ENCODE measurements at places on chromosomes 12 and 14. TPM values are rescaled to one million over a fixed set of nuclear protein-coding genes. Genes with fewer than 3 reads are reported as not detected.

DNA sequence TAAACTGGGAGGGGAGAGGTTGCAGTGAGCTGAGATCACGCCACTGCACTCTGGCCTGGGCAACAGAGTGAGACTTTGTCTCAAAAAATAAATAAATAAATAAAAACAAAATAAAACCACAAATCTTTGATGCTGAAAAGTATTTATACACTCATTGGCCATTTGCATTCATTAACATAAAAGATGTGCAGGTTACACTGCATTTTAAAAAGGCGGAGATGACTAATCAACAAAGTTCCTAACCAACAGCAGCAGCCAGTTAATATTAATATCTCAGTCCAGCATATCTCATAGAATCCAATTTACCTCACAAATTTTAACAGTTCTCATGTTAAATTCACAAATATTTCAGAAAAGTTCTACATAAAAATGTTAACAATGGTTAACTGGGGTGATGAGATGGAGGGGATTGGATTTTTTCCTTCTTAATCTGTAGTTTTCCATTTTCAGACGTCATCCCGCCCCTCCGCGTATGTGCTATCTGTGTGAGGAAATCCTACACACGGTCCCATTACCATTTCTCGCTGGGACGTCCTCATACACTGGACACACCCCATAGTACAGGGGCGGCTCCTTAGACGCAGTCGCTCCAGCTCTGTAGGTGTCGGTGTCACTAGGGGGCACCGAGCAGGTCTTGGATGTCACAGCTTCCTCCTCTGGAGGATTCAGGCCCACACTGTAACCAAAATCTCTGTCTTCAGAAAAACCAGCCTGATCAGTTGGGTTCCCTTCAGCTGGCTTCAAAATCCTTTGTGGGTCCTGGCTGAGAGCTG lies 7.3 kb downstream of the ANKLE2 start:
- peaks cover 5% of the 10 kb centered on the region for H3K4me1 ChIP-seq
- H3K27me3 ChIP-seq: no peaks in the 10 kb centered on the region
- DNase-seq: no peak
- no peak overlapping the region for H3K27ac ChIP-seq
- H3K36me3 ChIP-seq: peaks cover 66% of the 10 kb centered on the region

- H3K4me1 ChIP-seq: peaks cover 7% of the 10 kb centered on the region
- no peak for DNase-seq
- H3K4me3 ChIP-seq: no peak overlapping the region
- no peaks in the 10 kb centered on the region for H3K27me3 ChIP-seq
Observed at GRCh38 chr14:73392329-73393257, 65.8 kb downstream of the NUMB start.

- H3K36me3 ChIP-seq: peaks cover 15% of the 10 kb centered on the region
- peak; percentile 54 for DNase-seq
- H3K27me3 ChIP-seq: no peaks in the 10 kb centered on the region
Observed at GRCh38 chr14:99272899-99273765, 1.1 kb upstream of the BCL11B start.

- DNase-seq: no peak
- no peak overlapping the region for H3K27ac ChIP-seq
- H3K4me3 ChIP-seq: no peak overlapping the region
- H3K27me3 ChIP-seq: peaks cover 54% of the 10 kb centered on the region
- H3K4me1 ChIP-seq: peaks cover 5% of the 10 kb centered on the region
Observed at GRCh38 chr12:130916241-130916911, 37.3 kb upstream of the ADGRD1 start.

GRCh38 chr12:6070472-6071257 lies 53.8 kb downstream of the VWF start:
- H3K4me3 ChIP-seq: no peak overlapping the region
- H3K27me3 ChIP-seq: peaks cover 15% of the 10 kb centered on the region
- no peak overlapping the region for H3K27ac ChIP-seq
- no peaks in the 10 kb centered on the region for H3K36me3 ChIP-seq
- peaks cover 39% of the 10 kb centered on the region for H3K4me1 ChIP-seq

- peaks cover 25% of the 10 kb centered on the region for H3K27me3 ChIP-seq
- H3K27ac ChIP-seq: no peak overlapping the region
- no peaks in the 10 kb centered on the region for H3K4me1 ChIP-seq
- DNase-seq: no peak
- H3K4me3 ChIP-seq: no peak overlapping the region
- no peaks in the 10 kb centered on the region for H3K36me3 ChIP-seq
Observed at GRCh38 chr14:74364271-74364880, 16.1 kb downstream of the VRTN start.

DNA sequence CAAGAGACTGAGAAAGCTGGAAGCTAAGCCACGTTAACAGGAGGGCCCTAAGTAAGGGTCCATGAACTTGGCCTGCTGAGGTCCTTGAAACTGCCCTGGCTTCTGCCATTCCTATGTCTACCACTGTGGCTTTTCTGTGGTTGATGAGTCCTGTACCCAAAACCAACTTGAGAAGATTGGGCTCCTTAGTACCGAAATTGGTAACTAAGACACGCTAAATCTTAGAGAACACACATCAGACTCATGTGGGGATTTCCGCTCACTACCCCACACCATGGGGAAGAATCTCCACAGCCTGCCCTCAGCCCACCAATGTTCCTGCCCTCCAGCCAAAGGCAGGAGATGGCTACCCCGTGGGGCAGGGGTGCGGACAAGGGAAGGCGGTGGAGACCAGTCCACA lies 232.9 kb downstream of the SPTSSA start:
- H3K4me1 ChIP-seq: peaks cover 6% of the 10 kb centered on the region
- peaks cover 4% of the 10 kb centered on the region for H3K27me3 ChIP-seq
- no peak overlapping the region for H3K27ac ChIP-seq
- DNase-seq: no peak

DNA sequence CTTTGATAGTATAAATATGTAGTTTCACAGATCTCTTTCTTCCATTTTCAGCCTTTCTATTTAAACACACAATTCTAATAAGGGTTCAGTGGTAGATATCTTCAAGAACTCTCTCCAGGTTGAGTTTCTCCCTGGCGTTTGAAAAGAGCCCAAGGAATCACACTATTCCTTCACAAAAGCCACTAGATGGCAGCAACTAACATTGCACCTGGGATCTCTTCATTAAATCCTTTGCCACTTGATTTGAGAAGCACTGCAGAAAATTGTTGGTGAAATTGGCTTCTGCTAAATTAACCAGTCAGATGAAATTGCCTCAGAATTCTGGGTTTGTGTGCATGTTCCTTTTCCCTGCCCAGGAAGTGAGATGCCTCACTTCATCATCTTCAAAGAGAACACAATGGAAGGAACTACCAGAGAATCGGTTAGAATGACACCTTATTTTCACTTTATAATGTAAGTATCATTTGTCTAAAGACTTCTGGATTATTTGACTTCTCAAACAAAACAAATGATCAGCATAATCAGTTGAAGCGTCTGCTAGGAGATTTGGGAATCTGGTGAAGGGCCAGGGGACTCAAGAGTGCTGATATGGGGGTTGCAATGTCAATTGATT lies 6.8 kb downstream of the CCDC198 start:
- H3K27me3 ChIP-seq: peaks cover 2% of the 10 kb centered on the region
- H3K36me3 ChIP-seq: no peaks in the 10 kb centered on the region
- no peak overlapping the region for H3K4me3 ChIP-seq
- H3K4me1 ChIP-seq: no peaks in the 10 kb centered on the region
- H3K27ac ChIP-seq: no peak overlapping the region
- DNase-seq: no peak

DNA sequence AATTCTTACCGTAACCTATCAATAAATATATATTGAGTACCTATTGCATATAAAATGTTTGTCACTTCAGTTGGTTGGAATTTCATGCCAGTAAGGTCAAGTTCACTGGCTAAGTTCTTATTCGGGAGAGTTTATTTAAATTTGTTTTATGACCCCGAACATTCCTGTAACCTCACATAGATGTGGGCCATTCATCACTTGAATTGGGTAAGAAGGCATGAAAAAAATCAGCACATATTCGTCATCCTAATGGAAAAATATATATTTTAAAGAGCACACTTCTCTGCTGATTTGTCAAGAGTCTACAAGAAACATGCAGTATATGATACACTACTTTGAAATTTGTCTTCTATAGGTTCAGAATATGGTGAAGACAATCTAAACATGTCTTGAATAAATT lies 263.4 kb downstream of the CCDC91 start:
- H3K27ac ChIP-seq: no peak overlapping the region
- no peak overlapping the region for H3K4me3 ChIP-seq
- H3K27me3 ChIP-seq: no peaks in the 10 kb centered on the region
- DNase-seq: no peak
- peaks cover 39% of the 10 kb centered on the region for H3K36me3 ChIP-seq

DNA sequence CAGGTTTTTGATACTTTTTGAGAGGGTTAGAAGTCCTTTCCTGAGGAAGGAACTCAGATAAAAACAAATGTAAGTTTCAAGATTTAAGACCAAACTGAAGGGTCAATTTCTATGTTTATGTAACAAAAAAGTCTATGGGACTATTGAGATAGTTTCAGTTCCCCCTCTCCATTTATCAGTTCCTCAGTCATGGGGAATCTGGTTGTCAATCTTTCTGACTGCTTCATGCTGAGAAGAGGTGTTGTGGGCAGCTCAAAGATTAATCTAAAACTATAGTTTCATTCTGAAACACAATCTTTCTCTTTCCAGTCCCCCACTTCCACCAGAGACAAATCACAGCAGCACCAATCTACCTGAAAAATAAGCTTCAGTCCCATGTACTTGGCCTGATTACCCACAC lies 93.7 kb downstream of the KCNMB4 start:
- peaks cover 7% of the 10 kb centered on the region for H3K27me3 ChIP-seq
- no peak overlapping the region for H3K27ac ChIP-seq
- no peak overlapping the region for H3K4me3 ChIP-seq

DNA sequence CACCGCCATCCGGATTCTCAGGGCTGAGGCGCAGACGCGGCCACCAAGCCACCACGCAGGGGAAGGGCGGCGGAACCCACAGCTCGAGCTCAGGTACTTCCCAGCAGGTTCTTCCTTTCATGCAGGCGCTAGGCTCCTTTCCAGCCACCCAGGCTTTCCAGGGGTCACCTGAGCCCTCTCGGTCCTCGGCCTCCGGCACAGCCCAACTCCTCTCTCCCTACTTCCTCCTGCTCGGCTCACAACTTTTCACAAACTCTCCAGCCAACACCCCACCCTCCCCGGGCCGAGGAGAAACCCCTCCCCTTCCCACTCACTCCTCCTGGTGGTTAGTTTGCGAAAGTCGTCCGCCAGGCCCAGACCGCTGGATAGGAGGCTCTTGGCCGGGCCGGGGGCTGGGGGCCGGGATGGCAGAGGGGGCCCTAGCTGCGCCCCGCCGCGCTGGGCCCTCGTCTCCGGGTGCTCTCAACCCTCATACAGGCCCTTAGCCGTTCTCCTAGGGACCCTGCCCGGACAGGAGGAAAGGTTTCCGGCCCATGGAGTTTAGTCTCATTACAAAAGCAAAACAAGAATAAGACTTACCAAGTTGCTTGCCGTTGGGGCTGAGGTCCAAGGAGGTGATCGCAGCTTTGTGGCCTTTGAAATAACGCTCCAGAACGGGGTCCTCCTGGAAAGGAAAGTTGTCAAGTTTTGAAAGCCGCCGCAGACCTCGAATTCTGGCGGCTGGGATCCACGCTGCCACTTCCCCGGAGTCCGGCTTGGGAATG lies at the start of gene GALNT4:
GALNT4 (minus strand) TSS at position 256 of the 764 bp plus-strand sequence; CDS start at position 9, 247 bp downstream.
- peaks cover 13% of the 10 kb centered on the region for H3K36me3 ChIP-seq
- peak within 1 kb of the TSS; percentile 87 for H3K27ac ChIP-seq
- no peaks in the 10 kb centered on the region for H3K27me3 ChIP-seq
- DNase-seq: peak; percentile 78

GRCh38 chr12:42689699-42690098 lies 100.2 kb upstream of the PRICKLE1 start:
- H3K4me3 ChIP-seq: no peak overlapping the region
- no peak for DNase-seq
- no peaks in the 10 kb centered on the region for H3K36me3 ChIP-seq
- no peak overlapping the region for H3K27ac ChIP-seq

DNA sequence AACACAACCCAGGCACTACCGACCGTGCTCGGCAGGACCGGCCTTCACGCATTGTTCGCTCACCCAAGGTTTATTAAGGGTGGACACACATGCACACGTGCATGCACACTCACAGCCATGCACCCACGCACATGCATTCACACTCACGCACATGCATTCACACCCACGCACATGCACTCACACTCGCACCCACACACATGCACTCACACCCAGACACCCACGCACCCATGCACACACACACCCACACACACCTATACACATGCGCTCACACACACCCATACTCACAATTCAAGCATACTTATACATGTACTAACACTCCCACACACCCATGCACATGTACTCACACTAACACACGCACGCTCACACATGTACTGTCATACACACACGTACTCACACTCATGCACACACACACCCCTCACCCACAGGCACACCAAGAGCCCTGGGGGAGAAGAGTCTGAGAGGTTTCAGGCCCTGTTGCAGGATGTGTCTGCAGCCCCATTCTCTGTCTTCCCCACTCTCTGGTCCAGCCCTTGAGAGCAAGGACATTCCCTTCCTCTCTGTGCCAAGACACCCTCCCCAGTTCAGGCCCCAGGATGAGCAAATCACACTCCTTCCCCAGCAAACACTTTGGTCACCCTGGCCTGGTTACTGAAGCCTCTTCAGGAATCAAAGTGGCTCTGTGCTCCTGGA lies 49.4 kb upstream of the BCL11B start:
- no peak overlapping the region for H3K27ac ChIP-seq
- no peak overlapping the region for H3K4me3 ChIP-seq
- DNase-seq: no peak
- peaks cover 2% of the 10 kb centered on the region for H3K27me3 ChIP-seq

GRCh38 chr12:89261982-89262381 lies 90.3 kb downstream of the DUSP6 start:
- H3K27ac ChIP-seq: no peak overlapping the region
- no peaks in the 10 kb centered on the region for H3K4me1 ChIP-seq
- H3K4me3 ChIP-seq: no peak overlapping the region

GRCh38 chr12:77107121-77107520 lies 41.8 kb upstream of the E2F7 start:
- no peaks in the 10 kb centered on the region for H3K4me1 ChIP-seq
- DNase-seq: no peak
- H3K27ac ChIP-seq: no peak overlapping the region
- H3K36me3 ChIP-seq: no peaks in the 10 kb centered on the region
- H3K4me3 ChIP-seq: no peak overlapping the region

- no peak overlapping the region for H3K27ac ChIP-seq
- DNase-seq: no peak
- H3K36me3 ChIP-seq: no peaks in the 10 kb centered on the region
Observed at GRCh38 chr14:81416981-81417380, 16.9 kb upstream of the STON2 start.

Gene KRT5
- total RNA-seq: not detected

Gene KANSL2
- total RNA-seq: 92.4 TPM

Gene TNS2
- 2.4 TPM for total RNA-seq

Gene GNB3
- 3.8 TPM for total RNA-seq

Gene GPR84
- total RNA-seq: not detected

Gene AMDHD1
- total RNA-seq: 2.0 TPM

Gene MYF5
- not detected for total RNA-seq

Gene PTCSC3
- total RNA-seq: not detected

Gene CLMN
- total RNA-seq: 2.2 TPM
